ENCODE measurements at places on chromosomes 1 and 21. TPM values are rescaled to one million over a fixed set of nuclear protein-coding genes. Genes with fewer than 3 reads are reported as not detected.
A peak's percentile ranks its signal among the peaks of the same experiment; 100 is the strongest.

GRCh38 chr1:67838180-67838910, 5.1 kb upstream of the GNG12 start:
- no peaks in the 10 kb centered on the region for H3K36me3 ChIP-seq
- H3K4me1 ChIP-seq = peaks cover 10% of the 10 kb centered on the region
- peak overlapping the region; percentile 7 for H3K27ac ChIP-seq

LCE1C gene
- not detected for polyA plus RNA-seq

- no peaks in the 10 kb centered on the region for H3K36me3 ChIP-seq
- DNase-seq = peak; percentile 70
Observed at GRCh38 chr1:172325531-172325930, 95.0 kb upstream of the C1orf105 start.

GRCh38 chr1:228272331-228272791, 64.5 kb downstream of the OBSCN start:
- H3K4me3 ChIP-seq = no peak overlapping the region
- no peak overlapping the region for H3K27ac ChIP-seq
- H3K4me1 ChIP-seq = peaks cover 8% of the 10 kb centered on the region
- H3K36me3 ChIP-seq = peaks cover 9% of the 10 kb centered on the region

GRCh38 chr1:222081859-222082258, 340.0 kb upstream of the DUSP10 start:
- DNase-seq = no peak
- no peaks in the 10 kb centered on the region for H3K4me1 ChIP-seq
- no peaks in the 10 kb centered on the region for H3K27me3 ChIP-seq
- no peaks in the 10 kb centered on the region for H3K36me3 ChIP-seq
- no peak overlapping the region for H3K4me3 ChIP-seq
- H3K27ac ChIP-seq = no peak overlapping the region

ADPRS gene
- polyA plus RNA-seq = 35.0 TPM

DNA sequence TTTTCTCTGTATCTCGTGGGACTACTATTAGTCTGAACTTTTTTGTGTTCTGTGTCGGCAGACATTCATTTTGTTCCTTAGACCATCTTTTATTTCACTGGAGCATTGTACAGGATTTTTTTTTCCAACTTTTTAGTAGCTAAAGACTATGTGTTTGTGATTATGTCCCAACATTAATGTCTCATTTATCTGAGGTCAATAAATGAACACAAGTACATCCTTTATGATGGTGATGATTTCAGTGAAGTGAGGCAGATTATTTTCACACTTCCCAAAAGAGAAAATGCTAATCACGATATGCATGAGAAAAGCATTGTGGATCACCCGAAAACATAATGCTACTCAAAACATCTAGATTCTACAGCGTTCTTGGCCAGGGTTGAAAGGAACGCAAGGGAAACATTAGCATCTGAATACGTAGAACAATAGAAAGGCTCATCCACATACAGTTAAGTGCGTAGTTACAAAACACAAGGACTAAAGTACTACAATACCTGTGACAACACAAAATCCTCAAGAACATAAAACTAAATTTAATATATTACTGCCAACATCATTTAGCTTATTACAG, 981.7 kb upstream of the NCAM2 start:
- H3K4me1 ChIP-seq = no peaks in the 10 kb centered on the region
- DNase-seq = no peak
- no peaks in the 10 kb centered on the region for H3K27me3 ChIP-seq
- H3K36me3 ChIP-seq = no peaks in the 10 kb centered on the region
- no peak overlapping the region for H3K4me3 ChIP-seq

GRCh38 chr21:37710546-37711285, 205.5 kb downstream of the KCNJ6 start:
- H3K27ac ChIP-seq = no peak overlapping the region
- no peaks in the 10 kb centered on the region for H3K27me3 ChIP-seq
- H3K4me3 ChIP-seq = no peak overlapping the region
- peaks cover 2% of the 10 kb centered on the region for H3K4me1 ChIP-seq
- peak; percentile 17 for DNase-seq

DNA sequence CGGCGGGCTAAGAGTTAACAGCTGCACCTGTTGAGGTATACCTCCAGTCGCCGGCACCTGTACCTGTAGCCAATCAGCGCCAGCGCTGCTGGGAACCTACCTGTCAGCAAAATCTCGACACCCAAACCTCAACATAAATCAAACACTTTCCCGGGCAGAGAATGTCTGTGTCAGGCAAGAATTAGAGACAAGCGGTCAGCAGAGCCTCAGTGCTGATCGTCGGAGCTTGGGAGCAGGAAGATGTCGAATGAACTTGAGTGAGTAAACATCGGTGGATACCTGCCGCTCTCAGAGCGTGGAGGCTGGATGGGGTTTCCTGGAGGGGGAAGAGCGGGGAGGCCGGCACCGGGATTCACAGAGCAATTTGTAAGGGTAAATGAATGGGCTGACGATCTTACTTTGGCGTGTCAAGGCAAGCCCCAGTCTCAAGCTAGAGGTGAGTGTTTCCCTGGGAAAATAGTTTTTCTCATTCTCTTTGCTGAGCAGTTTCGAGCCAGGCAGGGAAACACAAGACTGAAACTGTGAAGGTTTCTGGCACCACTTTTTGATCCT, at the start of gene GRHL3:
GRHL3 (plus strand) TSS at position 46 of the 552 bp plus-strand sequence; CDS start at position 241, 195 bp downstream.
- DNase-seq = no peak
- H3K4me3 ChIP-seq = peak within 1 kb of the TSS; percentile 6
- H3K36me3 ChIP-seq = no peaks in the 10 kb centered on the region
- H3K27ac ChIP-seq = no peak within 1 kb of the TSS
- H3K27me3 ChIP-seq = peaks cover 19% of the 10 kb centered on the region

GRCh38 chr1:178142806-178143205, 48.9 kb downstream of the RASAL2 start:
- H3K36me3 ChIP-seq = no peaks in the 10 kb centered on the region
- no peak overlapping the region for H3K27ac ChIP-seq
- no peaks in the 10 kb centered on the region for H3K4me1 ChIP-seq
- H3K4me3 ChIP-seq = no peak overlapping the region

GRCh38 chr1:172903581-172904220, 147.0 kb downstream of the TNFSF18 start:
- no peak for DNase-seq
- no peak overlapping the region for H3K4me3 ChIP-seq
- H3K36me3 ChIP-seq = no peaks in the 10 kb centered on the region
- H3K27ac ChIP-seq = no peak overlapping the region
- H3K4me1 ChIP-seq = no peaks in the 10 kb centered on the region

DNA sequence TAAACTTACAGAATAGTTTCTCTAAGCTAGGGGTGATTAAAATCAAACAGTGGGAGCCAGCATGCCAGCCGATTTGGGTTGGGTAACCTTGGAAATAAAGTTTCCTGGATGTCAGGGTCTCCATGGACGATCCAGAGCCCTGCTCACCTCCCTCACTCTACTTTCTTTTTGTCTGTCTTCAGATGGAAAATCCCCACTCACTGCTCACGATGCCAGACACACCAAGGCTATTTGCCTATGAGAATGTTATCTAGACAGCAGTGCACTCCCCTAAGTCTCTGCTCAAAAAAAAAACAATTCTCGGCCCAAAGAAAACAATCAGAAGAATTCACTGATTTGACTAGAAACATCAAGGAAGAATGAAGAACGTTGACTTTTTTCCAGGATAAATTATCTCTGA, 13.9 kb downstream of the SLAMF7 start:
- DNase-seq = no peak
- H3K4me1 ChIP-seq = no peaks in the 10 kb centered on the region
- no peak overlapping the region for H3K4me3 ChIP-seq
- H3K36me3 ChIP-seq = no peaks in the 10 kb centered on the region
- peaks cover 11% of the 10 kb centered on the region for H3K27me3 ChIP-seq

CA14 gene
- polyA plus RNA-seq = 0.81 TPM

ITLN1 gene
- polyA plus RNA-seq = 452 TPM

DNA sequence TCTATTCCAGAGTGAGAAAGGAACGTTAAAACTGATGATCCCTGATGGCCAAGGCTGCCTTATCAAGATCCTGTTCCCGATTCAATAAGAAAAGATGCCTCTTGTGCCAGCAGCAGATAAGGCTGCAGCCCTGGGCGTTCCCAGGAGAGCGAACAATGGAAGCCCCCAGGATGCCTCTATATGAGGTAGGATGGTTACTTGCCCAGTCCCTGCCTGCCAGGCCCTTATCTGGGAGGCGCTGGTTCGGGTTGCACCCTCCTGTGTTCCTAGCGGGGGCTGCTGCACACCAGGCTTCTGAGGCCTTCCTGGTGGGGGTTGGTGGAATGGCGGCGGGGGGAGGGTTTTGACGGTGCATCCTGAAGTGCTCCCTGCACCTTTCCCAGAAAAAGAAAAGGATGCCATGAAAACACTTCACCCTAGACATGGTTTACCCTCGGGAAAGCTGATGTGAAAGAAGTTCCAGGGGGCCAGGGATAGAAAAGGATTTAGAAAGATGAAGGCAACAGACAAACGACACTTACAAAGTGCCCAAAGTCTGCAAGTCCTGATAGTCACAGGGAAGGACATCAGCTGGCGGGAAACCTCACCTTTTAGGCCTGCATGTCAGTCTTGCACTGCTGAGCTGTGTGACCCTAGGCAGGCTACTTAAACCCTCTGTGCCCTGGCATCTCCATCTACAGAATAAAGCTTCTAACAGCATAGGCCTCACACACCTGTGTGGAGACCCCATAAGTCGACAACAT, 100.3 kb downstream of the KCNJ15 start:
- H3K4me1 ChIP-seq = no peaks in the 10 kb centered on the region
- H3K4me3 ChIP-seq = no peak overlapping the region
- no peak for DNase-seq
- no peaks in the 10 kb centered on the region for H3K36me3 ChIP-seq

DNA sequence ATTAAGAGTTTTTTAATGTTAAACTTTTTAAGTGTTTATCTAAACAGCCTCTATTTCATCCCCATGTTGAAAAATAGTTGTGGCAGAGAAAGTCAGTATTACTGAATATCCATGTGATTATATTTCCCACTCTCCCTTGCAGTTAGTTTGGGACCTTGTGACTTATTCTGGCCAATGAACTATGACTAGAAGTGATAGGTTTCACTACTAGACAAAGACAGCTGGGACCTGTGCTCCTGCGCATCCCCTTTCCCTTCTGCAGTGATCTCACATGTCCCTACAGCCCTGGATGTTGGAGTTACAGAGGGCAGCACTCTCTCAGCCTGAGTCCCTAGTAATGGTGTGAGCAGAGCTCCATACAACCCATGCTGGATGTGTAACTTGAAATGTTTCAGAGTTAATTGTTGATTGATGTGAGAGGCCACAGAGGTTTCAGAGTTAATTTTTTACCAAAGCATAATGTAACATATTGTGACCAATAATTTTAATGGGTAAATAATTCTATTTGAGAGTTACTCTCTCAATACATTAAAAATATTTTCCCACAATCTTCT, 18.7 kb upstream of the SAMD13 start:
- peaks cover 2% of the 10 kb centered on the region for H3K4me1 ChIP-seq
- H3K36me3 ChIP-seq = no peaks in the 10 kb centered on the region
- no peak overlapping the region for H3K27ac ChIP-seq
- DNase-seq = no peak

DNA sequence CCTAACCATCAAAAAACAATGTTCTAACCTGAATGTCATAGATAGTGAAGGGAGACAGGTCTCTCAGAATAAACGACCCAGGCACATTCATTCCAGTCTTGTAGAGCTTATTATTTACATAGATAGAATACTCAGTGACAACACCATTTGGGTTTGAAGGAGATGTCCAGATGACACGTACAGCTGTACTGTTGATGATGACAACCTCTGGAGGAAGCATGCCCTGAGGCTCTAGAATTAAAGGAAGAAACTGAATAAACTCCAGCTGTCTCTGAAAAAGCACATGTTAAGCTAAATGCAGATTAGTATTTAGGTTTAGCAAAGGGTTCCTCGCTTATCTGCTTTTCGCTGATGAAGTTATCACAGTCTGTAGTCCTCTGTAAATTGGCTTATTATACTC, 277.2 kb downstream of the KCTD3 start:
- no peaks in the 10 kb centered on the region for H3K36me3 ChIP-seq
- H3K27ac ChIP-seq = no peak overlapping the region

S100A5 gene
- polyA plus RNA-seq = 0.10 TPM

COL6A2 gene
- polyA plus RNA-seq = 201 TPM

DNA sequence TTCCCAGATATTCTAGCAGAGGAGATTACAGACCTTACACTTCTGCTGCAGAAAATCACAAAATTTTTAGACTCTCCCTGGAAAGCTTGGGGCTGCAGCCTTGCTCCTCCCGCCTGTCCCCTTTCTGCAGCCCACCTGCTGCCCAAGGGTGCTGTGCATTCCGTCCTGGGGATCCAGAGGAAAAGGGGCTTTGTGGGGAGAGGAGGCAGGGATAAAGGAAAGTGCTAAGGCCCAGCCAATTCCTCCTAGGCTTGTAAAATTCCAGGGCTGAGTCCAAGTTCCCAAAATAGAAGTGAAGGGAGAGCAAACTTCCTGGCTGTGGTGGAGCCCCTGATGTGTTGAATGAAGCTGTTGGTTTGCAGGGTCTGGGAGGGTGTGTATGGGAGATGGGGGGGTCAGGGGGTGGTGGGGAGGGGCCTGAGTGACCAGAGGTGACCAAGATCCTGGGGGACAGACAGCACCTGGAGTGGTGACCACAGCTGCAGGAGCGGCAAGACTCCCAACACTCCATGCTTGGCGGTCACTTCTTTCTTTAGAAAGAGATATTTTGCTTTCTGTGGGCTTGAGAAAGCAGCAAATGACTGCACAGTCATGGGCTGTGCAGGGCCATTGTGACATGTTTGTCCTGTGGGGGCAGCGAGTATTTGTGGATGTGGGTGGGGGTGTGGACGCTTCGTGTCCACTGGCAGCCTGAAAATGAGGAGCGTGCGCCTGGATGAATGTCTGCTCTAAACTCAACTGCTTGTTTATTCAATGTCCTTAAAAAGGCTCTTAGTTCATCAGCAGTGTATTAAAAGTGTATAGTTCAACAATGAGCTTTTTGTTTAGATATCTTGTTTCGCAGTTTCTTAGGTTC, 68.4 kb downstream of the TLR5 start:
- no peak for DNase-seq
- no peak overlapping the region for H3K27ac ChIP-seq
- peaks cover 2% of the 10 kb centered on the region for H3K27me3 ChIP-seq
- no peaks in the 10 kb centered on the region for H3K36me3 ChIP-seq
- H3K4me1 ChIP-seq = no peaks in the 10 kb centered on the region

BNIPL gene
- 1.3 TPM for polyA plus RNA-seq

MYBPH gene
- 0.45 TPM for polyA plus RNA-seq

DNA sequence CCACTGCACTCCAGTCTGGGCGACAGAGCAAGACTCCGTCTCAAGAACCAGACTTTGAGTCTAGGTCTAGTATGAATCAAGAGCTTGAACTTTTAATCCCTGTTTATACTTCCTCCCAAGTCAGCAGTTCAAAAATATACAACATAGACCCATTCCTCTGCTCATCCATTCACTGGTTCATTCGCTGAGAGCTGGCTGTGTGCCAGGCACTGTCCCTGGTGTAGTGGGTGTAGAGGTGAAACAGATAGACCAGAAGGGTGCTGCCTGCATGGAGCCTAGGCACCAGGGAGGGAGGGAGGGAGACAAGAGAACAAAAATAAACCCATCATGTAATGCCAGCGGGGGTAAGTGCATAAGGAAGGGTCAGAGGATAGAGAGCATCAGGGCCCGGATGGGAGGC, 25.5 kb upstream of the SEC16B start:
- H3K27ac ChIP-seq = no peak overlapping the region
- H3K4me1 ChIP-seq = no peaks in the 10 kb centered on the region
- peaks cover 3% of the 10 kb centered on the region for H3K36me3 ChIP-seq
- H3K27me3 ChIP-seq = no peaks in the 10 kb centered on the region
- no peak overlapping the region for H3K4me3 ChIP-seq
